Naive thymus-derived CD4-positive, alpha-beta T cell (primary cell): ENCODE measurements at places on chromosomes 2 and 18. TPM values are rescaled to one million over a fixed set of nuclear protein-coding genes. Genes with fewer than 3 reads are reported as not detected.

Gene CD207
- not detected for total RNA-seq

Gene ZBTB7C
- 0.51 and 0.56 TPM in 2 replicates for total RNA-seq

Gene CCDC150
- 1.2 TPM for total RNA-seq

Gene CNRIP1
- total RNA-seq: 0.19 TPM

Gene CD302
- 1.3 TPM for total RNA-seq

Gene AAMP
- total RNA-seq: 59.4 and 61.2 TPM in 2 replicates

Gene FSHR
- total RNA-seq: not detected

Gene HOXD13
- total RNA-seq: not detected

Gene PSTPIP2
- 12.8 and 15.2 TPM in 2 replicates for total RNA-seq

Gene PLCL1
- total RNA-seq: 1.8 TPM in 2 replicates

Gene TANC1
- 0.21 TPM for total RNA-seq

Gene MALT1
- total RNA-seq: 101 TPM

Gene HSBP1L1
- 24.7 TPM for total RNA-seq

Gene GALNT13
- total RNA-seq: 0.28 and 0.44 TPM in 2 replicates

Gene SPATA3
- not detected for total RNA-seq

Gene IL1A
- 1.6 TPM for total RNA-seq

Gene ASB18
- total RNA-seq: not detected

Gene FAM136A
- 25.0 TPM for total RNA-seq

Gene SPC25
- 24.0 and 24.7 TPM in 2 replicates for total RNA-seq

Gene ABCB11
- not detected for total RNA-seq
